Heart left ventricle (tissue), 16 donors: ENCODE measurements at places on chromosomes 3 and 15.

DNA sequence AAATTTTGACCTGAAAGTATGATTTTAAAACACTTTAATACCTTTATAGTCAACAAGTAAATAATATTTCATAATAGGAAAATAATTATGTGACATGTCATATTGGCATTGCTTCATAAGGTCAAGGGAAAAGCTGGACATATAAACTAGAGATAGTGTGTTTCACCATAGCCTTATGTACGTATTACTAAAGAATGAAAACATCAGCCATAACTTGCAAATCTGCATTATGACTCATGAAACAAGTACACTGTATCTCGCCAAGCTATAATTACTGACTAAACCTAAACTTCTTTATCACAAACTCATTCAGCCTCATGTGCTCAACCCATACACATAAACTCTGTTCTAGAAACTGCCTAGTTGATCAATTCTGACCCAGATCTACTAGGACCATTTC is 950.1 kb downstream of the FHIT start:
- DNase-seq = no peak

- DNase-seq = no peak
These were observed 47.4 kb downstream of the APH1B start for GRCh38 chr15:63324770-63325169.

- DNase-seq = no peak
These were observed 5.3 kb upstream of the RHCG start for GRCh38 chr15:89501646-89502045.

DNA sequence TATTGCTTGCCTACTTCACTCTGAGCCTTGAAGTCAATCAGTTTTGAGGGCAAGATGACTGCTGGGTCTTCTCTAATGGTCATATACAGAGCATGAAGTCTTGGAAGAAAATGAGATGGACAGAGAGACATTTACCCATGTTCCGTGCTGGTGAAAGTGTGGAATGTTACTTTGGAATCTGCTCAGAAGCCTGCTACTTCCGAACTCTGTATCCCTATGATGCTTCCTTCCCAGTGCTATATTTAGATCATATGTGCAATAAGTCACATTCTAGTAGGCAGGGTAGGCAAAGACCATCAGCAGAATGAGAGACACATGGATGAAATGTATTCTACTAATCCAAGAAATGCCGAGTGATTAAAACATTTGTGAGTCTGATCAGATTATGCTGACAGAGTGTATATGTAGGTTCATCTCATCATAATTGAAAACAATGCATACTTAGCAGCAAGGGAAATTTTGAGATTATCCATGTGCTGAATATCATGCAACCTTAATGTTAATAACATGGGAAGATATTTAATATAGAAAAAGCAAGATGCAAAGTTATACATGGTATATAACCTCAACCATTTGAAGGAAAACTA is 60.5 kb downstream of the RAB7A start:
- no peak for DNase-seq

- DNase-seq = no peak
These were observed 61.1 kb upstream of the UNC13C start for GRCh38 chr15:53917109-53917508.

DNA sequence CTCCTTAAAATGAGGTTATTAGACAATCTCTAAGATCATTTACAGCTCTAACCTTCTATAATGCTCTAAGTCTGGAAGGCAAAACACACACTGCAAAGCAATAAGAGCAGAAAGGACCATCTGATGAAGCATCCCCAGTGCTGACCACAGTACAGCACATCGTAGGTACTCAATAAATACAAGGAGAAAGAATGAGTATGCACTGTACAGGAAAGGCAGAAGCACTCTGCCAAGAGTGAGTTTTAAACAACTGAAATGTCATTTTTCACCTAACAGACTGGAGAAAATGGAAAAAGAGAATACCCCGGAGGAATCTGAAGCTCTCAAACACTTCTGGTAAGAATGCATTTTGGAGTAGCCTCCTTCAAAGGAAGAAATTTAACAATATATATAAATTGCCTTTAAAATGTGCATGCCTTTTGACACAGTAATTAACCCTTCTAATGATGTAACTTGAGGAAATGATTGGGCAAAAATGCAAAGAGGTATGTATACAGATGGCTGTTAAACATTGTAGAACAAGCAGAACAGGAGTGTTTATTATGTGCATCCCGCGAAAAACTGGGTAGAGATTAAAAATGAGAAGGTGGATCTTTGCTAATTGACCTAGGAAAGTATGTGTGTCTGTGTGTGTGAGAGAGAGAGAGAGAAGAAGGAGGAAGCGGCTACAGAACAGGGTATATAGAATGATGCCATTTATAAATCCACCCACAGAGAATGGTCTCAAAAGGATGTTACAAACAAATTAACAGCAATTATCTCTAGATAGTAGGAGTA is 8.0 kb upstream of the OXTR start:
- no peak for DNase-seq

DNA sequence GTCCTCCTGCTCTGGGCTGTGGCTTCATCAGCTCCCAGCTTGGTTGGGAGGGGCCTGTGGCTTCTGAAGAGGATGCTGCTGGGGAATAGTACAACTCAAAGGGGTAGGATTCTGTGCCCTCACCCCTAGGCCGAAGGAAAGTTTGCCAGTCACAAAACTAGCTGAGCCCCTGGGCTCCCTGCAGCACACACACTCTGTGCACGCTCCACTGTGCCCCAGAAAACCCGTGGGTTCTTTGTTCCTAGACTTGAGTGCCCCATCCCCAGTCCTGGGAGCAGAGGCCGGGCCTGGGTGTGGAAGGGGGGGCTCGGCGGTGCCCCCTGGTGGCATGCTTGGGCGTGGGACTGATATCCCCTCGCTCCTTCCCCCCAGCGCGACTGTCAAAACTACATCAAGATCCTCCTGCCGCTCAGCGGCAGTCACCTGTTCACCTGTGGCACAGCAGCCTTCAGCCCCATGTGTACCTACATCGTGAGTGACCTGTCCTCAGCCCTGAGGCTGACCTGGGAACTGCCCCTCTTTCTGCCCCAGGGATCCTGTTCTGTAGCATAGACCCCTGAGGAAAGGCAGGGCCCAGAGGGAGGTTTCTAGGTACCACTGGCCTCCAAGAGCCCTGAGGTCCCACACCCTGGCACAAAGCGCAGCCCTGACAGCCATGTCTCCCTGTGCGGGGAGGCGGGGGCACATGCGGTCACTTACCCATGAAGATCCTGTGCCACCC is 14.2 kb downstream of the CIB1 start:
- DNase-seq = no peak

- no peak for DNase-seq
These were observed 44.6 kb upstream of the LMCD1 start for GRCh38 chr3:8457039-8457438.

GRCh38 chr3:81214631-81215030 is 546.8 kb downstream of the GBE1 start:
- no peak for DNase-seq

DNA sequence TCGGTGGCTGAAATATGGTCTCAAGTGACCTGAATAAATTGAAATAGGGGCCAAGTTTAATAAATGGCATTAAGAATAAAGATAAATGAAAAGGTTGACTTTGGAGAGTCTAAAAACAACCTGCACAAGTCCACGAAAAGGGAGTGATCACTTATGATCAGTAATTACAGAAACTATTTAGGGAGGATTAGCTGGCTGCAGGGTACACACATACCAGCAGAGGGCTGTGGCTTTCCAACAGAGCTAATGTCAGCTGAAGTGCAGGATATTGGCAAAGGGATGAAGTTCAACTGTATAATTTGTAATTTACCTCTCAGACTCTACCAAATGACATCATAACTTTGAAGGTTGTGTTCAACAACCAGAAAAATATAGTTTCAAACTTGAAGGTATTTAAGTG is 86.8 kb downstream of the SYNPR start:
- DNase-seq = no peak

DNA sequence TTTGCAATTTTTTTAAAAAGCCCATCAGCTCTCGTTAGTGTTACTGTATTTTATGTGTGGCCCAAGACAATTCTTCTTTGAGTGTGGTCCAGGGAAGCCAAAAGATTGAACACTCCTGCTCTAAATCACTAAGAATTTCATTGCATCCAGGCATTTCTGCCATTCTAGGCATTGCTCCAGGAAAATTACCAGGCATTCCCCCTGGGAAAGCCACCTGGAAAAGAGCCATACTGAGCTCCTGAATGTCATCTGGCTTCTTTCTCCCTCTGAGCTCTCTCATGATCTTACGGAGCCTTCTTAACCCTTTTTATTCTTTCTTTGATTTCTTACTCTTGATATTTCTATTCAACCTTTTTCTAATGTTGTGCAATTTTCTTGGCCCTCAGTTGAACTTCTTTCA is 202.2 kb downstream of the DOCK3 start:
- DNase-seq = no peak

DNA sequence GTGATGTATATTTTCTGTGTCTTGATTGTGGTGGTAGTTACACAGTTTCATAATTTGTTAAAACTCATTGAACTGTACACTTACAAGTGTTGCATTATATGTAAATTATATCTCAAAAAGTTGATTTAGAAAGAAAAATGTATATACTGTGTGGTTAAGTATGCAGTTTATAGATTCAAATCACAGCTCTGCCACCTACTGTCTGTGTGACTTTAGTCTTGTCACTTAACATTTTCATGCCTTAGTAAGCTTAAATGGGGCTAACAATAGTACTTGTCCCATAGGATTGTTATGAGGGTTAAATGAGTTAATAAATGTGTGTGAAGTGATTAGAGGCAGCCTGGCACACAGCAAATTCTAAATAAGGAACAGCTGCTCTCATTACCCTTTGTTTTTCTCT is 120.9 kb upstream of the P2RY1 start:
- no peak for DNase-seq

DNA sequence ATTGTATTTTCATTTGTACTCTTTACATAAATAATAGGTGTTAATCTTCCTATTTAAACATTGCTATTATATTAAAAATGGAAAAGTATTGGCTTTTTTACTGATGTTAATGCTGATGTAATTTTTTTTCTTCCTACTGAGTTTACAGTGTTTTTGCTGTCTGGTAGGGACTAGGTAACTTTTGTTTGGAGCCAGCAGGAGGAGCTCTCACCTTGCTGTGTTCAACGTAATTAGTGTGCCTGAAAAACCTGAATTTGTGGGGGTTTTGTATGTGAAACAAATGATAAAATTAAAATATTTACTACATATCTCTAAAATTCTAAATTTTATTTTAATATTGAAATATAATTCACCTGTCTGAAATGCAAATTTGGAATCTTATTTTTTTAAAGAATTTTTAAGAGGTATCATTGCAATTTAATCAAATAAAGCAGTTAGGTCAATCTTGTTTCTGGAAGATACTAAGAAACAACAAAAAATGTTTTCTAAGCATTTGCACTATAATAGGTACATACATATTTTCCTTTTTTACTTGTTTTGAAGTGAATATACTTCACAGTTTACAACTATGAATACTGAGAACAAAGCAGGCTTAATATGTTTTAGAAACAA is 48.8 kb downstream of the EPHA6 start:
- no peak for DNase-seq

GRCh38 chr3:71662568-71662967 is 62.6 kb downstream of the EIF4E3 start:
- DNase-seq = no peak

- no peak for DNase-seq
These were observed 687.9 kb upstream of the GRM7 start for GRCh38 chr3:6172871-6173642.

- peak; percentile 17 for DNase-seq
These were observed 9.7 kb upstream of the CALML4 start for GRCh38 chr15:68214838-68215254.

DNA sequence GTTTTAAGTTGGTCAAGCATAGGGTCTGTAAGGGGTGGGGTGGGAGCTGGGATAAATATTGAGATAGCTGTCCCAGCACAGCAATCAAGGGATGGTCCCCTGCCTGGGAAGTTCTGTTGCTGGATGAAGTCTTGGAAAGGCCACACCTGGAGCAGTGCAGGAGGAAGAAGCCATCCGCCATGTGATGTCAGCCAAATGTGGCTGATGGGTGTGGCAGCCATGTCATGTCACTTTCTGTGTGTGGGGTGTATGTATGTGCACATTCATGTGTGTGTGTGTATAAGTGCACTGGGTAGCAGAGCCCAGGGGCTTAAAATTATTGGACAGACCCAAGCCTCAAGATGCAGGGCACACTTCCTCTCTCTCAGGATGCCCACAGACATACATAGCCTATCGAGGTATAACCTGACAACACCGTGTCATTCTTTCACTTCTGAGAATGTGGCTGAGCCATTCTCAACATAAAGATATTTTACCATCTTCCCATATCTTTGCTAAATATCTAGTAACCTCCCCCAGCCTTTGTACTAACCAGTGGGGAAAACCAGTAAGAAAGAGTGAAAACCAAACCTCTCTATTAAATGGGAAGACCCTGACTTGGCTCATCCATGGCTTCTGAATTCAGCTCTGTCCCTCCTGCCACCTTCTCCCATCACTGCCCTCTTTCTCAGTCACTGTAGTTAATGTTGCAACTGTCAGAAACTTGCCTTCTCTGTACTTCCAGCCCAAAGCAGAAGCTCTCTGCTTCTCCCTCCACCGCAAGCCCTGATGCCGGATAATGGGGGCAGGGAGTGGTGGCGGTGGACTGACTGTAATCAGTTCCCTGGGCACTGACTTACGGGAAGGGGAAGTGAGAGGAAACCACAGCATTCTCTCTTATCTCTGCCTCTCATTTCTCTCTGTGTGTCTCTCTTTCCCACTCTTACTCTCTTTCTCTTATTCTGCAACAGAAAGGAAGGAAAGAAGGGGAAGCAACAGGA is 11.2 kb downstream of the TNFSF10 start:
- peak; percentile 59 for DNase-seq
